ENCODE measurements at places on chromosomes 7 and 10.

- no peak for DNase-seq
Observed at GRCh38 chr7:143238289-143238980, 16.6 kb downstream of the TAS2R40 start.

- DNase-seq, result no peak
Observed at GRCh38 chr10:110363572-110364411, 59.1 kb upstream of the SMNDC1 start.

GRCh38 chr10:109919220-109919619, 4.1 kb downstream of the XPNPEP1 start:
- no peak for DNase-seq

DNA sequence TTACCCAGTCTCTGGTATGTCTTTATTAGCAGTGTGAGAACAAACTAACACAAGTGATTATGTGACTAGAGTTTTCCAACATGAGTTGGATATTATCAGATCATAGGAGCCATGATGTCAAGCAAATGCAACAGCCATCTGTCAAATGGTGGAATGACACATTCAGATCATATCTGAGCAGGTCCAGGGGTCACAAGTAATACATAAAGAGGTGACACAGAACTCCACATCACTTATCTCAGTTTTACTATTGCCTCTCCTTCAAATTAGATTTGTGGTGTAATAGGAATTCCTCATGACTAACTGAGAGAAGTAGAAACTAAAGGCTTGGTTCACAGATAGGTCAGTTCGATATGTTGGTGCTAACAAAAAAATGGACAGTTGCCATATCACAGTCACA, 12.2 kb upstream of the SAMD9L start:
- no peak for DNase-seq

DNA sequence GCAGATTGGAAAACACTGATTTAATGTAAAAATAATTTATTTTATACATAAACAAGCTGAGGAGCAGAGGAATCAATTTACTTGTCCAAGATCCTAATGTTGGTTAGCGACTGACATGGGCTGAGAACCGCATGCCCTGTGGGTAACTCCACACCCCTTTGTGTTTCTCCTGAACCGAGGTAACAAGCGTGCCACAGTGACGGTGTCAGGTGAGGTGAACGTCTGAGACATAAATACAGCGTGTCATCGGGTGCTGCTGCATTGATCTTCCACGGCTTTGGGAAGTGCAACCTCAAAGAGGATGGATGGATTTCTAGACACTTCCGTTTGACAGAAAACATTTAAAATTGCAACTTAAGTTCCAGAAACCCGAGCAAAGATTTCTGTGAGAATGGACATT, 386.8 kb upstream of the ADARB2 start:
- no peak for DNase-seq

DNA sequence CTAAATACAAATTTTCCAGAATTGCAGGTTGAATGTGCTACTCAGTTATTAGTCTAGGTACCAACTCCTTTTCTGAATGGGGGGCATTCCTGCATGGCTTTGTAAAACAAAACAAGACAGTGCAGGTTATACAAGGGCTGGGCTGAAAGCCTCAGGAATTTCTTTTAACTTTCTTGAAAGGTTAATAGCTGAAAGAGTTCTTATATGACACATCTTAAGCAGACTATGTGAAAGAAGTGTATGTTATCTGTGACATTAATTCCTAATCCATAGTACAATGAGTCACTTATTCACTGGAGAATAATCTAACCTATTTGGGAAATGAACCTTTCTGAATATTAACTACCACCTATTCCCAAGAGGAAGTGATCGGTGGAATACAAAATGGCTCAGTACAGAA, 115.6 kb upstream of the FAM133B start:
- no peak for DNase-seq
